ENCODE measurements at places on chromosomes 7 and 10. TPM values are rescaled to one million over a fixed set of nuclear protein-coding genes. Genes with fewer than 3 reads are reported as not detected.

Gene AGMO
- 0.77 TPM for total RNA-seq

Gene CCAR1
- total RNA-seq = 52.3 TPM

Gene ASIC3
- 9.9 TPM for total RNA-seq

Gene SORCS1
- not detected for total RNA-seq

Gene EGFR
- total RNA-seq = 88.0 TPM

Gene KEL
- total RNA-seq = 0.08 TPM

Gene AKR1D1
- not detected for total RNA-seq

Gene GRID1
- total RNA-seq = 0.29 TPM

Gene IDI2
- 0.09 TPM for total RNA-seq

Gene ARPC1B
- 287 TPM for total RNA-seq

Gene CCDC172
- total RNA-seq = not detected

Gene CTAGE4
- total RNA-seq = not detected

Gene CYP26C1
- not detected for total RNA-seq

Gene PTER
- 17.7 TPM for total RNA-seq

Gene MSANTD7
- total RNA-seq = 10.2 TPM

Gene CALY
- total RNA-seq = 0.74 TPM

Gene IFIT1B
- not detected for total RNA-seq

Gene FASTK
- 74.1 TPM for total RNA-seq

Gene VSIR
- 25.5 TPM for total RNA-seq

Gene EBF3
- 0.20 TPM for total RNA-seq

Gene NRAP
- total RNA-seq = not detected
